Left ventricle myocardium superior (tissue), 1 donor: ENCODE measurements at places on chromosomes 16 and 17.

GRCh38 chr16:57985204-57986181, 14.6 kb upstream of the CNGB1 start:
- DNase-seq: no peak

- DNase-seq: no peak
Observed at GRCh38 chr16:89064606-89065457, 28.8 kb upstream of the ACSF3 start.

GRCh38 chr17:83152227-83152744, 72.9 kb downstream of the METRNL start:
- DNase-seq: no peak

DNA sequence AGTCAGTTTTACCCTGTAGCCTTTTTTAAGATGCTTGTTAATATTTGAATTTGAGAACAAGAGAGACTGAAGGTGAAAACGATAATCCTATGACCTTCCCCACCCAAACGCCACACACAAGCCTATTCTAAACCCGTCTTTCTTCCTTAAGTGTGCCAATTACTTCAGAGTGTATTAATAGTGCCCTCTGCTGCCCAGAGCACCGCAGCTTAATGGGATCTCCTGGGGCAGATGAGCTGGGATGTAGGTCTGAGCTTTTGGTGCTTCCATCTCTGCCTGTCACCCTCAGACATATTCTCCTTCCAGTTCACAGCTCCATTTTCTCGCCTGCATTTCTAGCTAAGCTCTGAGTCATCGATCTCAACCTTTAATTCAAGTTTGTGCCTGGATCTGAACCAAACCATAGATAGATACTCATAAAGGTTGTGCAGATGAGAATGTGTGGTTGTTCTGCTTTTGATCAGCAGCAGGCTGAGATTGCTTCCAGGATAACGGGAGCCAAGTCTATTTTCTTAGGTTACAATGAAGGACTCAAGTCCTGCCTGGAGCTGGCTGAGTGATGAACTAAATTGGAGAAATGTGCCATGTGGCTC, 46.4 kb upstream of the CDH13 start:
- no peak for DNase-seq

- no peak for DNase-seq
Observed at GRCh38 chr17:69763503-69763902, 311.5 kb upstream of the KCNJ16 start.

GRCh38 chr16:78300469-78300868, 201.0 kb downstream of the WWOX start:
- no peak for DNase-seq

DNA sequence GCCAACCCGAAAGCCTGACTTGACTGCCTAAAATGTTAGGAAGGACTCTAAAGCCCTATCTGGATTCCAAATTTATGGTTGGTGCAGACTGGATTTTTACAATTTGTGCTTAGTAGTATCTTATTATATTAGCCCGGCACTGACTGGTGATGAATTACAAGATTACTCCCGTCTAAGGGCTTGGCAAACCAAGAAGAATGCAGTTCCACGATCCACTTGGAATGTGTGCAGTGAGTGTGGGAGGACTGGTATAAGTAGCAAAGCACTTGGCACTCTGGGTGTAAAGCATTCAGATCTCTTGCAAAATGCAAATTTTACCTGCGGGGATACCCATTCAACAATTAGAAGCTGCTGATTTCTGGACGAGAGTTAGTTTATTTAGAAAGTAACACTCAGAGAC, 539.4 kb downstream of the MAF start:
- no peak for DNase-seq

DNA sequence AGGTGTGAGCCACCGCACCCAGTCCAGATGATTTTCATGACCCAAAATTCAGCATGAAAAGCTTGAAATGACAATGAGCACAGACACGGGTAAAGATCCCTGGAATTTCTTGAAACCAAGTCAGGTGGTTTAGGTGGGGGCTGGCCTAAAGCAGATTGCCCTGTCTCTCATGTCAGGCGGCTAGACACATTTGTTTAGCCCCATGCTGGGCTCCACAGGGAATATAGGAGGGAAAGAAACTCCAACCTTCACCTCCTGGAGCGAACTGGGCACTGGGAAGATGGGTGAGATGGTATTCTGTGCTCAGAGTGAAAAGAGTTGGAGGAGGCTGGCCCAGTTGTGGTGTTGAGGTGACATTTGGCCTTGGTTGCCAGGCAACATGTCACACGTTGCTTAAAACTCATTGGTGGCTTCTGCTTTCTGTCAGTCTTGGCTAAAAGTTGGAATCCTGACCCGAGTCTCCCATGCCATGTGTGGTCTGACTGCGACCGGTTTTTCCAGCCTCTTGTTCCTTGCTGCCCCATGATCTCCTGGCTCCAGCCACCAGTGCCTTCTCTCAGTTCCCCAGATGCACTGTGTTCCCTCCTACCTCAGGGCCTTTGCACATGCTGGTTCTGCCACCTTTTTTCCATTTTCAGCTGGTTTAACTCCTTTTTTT, 113.7 kb downstream of the ABCC6 start:
- DNase-seq: no peak

DNA sequence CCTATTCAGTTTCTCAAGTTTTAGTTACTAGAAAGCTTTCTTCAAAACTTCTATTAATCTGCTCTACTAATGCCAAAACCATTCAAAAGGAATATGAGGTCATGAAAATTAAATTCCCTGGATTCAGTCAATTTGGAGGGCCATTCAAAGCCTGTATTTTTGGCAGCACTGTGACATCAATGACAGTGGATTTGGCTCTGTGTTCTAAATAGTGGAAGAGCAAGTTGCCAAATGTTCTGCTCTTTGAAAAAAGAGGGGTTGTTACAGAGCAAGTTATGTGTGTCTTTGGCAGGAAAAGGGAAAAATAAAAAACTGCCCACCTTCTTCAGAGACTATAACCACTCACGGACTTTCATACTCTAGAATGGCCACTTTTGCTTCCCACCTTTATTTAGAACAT, 3.2 kb upstream of the C16orf46 start:
- no peak for DNase-seq

DNA sequence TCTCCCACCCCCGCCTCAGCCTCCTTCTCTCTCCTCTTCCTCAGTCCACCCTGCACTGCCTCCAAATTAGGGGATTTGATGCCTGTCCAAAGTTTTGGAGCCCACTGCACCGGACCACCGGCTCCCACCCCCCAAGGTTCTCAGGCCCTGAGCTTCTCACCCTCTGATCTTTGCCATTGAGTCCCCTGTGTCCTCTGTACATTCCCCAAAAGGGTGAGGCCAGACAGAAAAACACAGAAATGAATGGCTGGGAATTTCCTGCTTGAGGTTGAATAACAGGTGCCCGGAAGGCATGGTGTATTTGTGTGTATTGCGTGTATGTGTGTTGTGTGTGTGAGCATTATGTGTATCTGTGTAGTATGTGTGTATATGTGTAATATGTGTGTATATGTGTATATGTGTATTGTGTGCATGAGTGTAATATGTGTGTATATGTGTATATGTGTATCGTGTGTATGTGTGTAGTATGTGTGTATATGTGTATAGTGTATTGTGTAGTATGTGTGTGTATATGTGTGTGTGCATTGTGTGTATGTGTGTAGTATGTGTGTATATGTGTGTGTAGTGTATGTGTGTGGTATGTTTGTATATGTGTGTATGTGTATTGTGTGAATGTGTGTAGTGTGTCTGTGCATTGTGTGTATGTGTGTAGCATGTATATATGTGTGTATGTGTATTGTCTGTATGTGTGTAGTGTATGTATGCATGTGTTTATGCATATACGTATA, 16.0 kb upstream of the CCL17 start:
- no peak for DNase-seq

DNA sequence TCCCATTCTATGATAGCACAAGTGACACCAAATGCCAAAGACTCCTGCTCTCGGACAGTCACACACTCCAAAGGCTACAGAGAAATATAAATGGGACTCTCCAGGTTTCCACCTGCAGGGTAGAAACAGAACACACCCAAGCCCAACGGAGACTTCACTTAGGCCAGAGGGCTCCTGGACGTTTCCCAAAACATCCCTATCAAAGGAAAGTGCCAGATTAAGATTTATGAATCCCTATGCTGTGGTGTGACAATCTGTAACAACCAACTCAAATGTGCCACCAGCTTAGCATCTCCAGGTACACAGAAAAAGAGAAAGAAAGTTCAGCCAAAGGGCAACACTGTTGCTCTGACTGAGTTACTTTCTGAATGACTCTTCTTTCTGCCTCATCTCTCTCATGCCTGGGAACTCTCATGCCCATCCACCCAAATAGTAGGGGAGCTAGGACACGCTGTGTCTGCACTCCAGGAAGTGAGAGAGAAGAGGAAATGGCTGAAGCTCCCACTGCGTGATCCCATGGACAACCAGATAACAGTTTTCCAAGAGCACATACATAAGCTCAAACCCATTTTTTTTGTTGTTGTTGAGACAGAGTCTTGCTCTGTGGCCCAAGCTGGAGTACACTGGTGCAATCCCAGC, 49.7 kb downstream of the SMG6 start:
- DNase-seq: no peak

DNA sequence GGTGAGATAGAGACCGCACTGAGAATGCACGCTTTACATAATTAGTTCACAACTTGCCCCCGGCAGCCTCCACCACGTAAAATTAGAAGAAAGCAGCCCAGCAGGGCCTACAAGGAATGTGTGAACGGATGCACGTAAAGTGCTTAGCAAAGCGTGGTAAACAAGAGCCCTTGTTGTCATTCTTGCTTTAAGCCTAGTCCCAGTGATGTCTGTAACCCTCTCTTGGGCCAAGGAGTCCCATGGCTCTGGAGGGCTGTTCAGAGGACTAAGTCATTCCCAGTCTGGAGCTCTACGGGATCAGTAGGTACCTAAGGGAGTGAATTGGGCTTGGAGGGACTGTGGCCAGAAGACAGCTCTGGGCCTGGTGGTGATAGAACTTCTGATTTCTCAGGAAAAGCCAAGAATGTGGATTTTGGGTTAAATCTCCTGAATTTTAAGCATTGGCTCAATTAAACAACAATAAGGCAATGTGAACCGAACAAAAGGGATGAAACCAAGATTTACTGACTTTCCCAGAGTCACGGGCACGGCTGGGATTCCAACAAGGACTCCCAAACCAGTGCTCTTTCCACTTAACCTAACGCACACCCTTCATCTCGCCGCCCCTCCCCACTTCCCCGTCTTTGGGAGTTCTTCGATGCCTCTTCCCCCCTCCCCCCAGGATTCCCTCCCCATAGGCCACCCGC, 775 bp upstream of the CHP2 start:
- no peak for DNase-seq

DNA sequence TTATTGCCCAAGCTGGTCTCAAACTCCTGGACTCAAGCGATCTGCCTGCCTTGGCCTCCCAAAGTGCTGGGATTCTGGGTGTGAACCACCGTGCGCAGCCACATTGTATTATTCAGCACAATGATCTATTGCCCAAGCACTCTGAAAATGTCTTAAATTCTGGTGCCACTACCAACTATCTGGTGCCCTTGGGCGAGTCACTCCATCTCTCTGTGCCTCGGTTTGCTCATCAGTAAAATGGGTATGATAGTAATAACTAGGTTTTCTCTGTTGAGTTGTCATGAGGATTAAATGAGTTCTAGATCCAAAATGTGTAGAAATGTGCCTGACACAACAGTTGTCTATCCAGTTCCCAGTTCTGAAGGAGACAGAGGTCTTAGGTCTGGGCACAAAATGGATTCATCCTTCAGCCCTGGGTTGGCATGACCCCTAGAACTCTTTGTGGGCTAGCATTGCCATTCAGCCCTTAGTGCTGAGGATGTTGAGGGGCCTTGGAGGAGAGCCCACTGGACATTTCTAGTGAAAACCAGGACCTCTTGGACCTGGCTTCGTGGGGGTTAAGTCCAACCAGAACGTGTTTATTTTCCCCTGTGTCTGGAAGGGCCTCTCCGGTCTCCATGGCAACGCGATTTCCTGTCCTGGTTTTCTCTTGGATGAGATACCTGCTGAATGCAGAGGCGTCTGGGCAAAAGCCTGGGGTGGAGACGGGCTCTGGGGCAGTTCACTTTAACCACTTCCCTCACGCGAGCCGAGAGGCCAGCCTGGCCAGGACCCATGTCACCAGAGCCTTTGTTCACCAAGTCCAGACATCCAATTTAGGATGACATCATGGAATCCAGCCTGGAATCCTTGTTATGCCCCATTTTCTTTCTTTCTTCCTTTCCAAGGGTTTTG, 43.7 kb upstream of the TNRC6A start:
- peak; percentile 55 for DNase-seq

- no peak for DNase-seq
Observed at GRCh38 chr17:32276171-32276601, 10.6 kb downstream of the RHBDL3 start.

DNA sequence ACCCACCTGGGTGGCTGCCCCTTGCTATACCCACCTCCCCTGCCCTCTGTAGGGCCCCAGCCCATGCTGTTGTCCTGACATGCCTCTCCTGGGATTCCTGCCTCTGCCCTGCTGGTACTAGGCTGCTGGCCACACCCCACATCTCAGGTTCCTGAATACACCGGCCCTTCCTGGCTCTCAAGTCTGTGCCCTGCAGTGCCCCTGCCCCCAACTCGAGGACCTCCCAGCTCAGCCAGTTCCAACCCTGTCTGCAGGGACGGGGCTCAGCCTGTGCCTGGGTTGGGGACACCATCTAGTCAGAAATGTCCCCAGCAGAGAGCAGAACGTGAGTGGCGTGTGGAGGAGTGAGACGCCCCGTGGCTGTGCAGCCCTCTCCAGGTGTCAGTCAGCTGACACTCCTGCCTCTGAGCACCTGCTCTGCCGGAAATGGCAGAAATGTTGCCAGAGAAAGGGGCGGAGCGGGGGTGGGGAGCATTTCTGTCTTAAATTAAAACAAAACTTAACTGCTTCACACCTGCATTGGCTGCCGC, 28.7 kb downstream of the ACSF3 start:
- DNase-seq: peak; percentile 22

DNA sequence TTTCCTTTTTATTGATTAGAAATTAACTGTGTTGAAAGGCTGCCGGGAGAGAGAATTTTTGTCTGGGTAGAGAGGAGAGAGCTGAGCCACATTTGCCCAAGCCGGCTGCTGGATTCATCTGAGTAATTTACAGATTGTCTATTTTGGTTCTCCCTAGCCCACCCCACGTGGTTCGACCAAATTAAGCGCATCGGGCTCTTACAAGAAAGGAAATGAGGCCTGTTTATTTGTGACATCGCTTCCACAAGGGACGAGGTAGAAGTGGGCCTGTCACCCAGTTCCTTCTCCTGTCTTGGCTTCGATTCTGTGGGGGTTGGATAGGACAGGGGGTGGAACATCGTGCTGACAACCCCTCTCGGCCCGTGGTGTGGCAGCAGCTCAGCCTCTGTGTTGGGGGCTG, 42.9 kb downstream of the SYT17 start:
- DNase-seq: no peak

GRCh38 chr16:35431829-35432663, 1972.6 kb downstream of the TP53TG3F start:
- no peak for DNase-seq

- DNase-seq: no peak
Observed at GRCh38 chr17:47400333-47400732, 76.6 kb downstream of the EFCAB13 start.

- DNase-seq: peak; percentile 87
Observed at GRCh38 chr17:48544349-48545021, 424 bp downstream of the HOXB2 start.
